Progenitor cell of endocrine pancreas (in vitro differentiated cells): ENCODE measurements at places on chromosomes 5 and 9. TPM values are rescaled to one million over a fixed set of nuclear protein-coding genes. Genes with fewer than 3 reads are reported as not detected.

UGT3A1 gene
- 5.2 and 5.6 TPM in 2 replicates for total RNA-seq

CD72 gene
- total RNA-seq, result 3.1 and 4.2 TPM in 2 replicates

DDX4 gene
- total RNA-seq, result not detected in 2 replicates

COL23A1 gene
- total RNA-seq, result 0.36 and 0.64 TPM in 2 replicates

RALGDS gene
- 82.3 and 84.6 TPM in 2 replicates for total RNA-seq

CAMK4 gene
- 2.1 and 2.3 TPM in 2 replicates for total RNA-seq
